Sigmoid colon (tissue), 7 donors: ENCODE measurements at places on chromosomes 6 and 20. TPM values are rescaled to one million over a fixed set of nuclear protein-coding genes. Genes with fewer than 3 reads are reported as not detected.

Gene RAB44
- polyA plus RNA-seq, result under 0.01 TPM

Gene TMEM14A
- polyA plus RNA-seq, result 24.1 TPM

Gene HSD17B8
- 21.3 TPM for polyA plus RNA-seq

DNA sequence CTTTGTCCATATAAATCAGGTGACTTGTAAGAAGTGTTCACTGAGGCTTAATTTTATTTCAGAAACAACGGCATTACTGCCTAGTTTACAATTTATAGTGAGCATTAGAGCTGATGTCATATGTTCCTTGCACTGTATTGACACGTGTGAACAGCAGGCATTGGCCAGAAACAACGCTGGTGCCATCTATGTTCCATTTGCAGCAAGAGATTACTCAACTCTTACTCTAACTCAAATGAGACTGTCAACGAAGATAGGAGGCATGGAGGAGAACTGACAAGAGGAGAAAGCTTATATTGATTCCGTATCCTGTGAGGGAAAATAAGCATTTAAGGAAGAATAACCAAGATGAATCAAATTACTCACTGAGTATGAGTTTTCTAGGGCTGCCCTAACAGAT, 48.4 kb downstream of the MTFR2 start:
- no peak for DNase-seq

DNA sequence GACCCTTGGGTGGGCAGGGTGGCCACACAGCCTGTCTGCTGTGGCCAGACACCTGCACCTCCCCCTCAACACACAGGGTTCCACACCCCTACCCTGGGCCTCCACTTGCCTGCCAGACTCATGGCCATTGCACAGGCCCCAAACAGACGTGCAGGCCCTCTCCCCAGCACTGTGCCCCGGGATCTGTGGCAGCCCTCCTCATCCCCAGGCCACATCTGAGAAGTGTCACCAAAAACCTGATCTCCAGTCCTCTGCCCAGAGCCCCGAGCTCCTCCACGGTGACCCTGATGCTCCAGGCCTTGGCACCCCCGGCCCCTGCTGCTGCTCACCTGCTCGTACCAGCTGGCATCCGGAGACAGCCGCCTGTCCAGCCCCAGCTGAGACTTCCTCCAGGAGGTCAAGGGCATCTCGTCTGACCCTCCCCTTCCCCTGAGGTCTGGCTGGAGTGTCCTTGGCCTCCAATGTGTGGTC, 160.1 kb downstream of the DLL1 start:
- peak; percentile 42 for DNase-seq

DNA sequence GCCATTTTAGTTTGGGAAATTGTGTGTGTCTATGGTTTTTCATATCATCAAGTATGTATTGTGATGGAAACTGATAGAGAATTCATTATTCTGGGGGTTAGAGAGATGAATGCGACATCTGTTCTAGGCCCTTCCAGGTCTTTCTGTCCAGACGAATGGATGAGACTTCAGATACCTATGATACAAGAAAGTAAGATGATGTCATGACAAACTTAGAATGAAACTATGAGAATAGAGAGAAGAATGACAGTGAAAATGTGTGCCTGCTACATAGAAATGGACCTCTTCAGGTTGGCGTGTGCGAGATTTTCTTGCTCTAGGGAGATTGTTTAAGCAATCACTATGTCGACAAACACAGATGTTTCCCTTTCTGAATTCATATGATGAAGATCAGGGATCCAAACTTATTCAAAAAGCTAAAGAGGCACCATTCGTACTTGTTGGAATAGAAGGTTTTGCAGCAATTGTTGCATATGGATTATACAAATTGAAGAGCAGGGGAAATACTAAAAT, 76.1 kb downstream of the SCAND1 start:
- DNase-seq, result no peak

DNA sequence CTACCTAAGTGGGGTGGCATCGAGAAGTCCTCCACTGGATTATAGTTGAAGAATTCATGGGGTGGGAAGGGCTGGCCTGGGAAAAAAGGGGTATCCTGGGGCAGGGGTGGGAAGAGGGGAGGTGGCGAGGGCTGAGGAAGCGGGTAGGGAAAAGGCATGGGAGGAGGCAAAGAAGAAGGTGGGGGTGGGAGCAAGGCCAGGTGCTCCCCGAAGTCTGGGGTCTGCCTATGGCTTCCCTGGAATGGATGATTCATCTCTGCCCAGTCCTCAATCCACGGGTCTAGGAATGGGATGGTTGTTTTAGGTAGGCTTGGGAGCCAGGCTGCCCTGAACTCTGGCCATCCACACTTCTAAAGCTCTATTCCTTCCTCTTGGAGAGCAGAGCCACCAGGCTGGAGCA, 4.4 kb downstream of the PCED1A start:
- no peak for DNase-seq

GRCh38 chr6:54053881-54054391, 57.3 kb upstream of the MLIP start:
- no peak for DNase-seq
